ENCODE measurements at places on chromosomes 4 and X. TPM values are rescaled to one million over a fixed set of nuclear protein-coding genes. Genes with fewer than 3 reads are reported as not detected.

The CXXC4 gene
- total RNA-seq: 14.8 TPM

The BOD1L1 gene
- total RNA-seq: 53.1 TPM

The CDKL2 gene
- total RNA-seq: 34.6 TPM

The ADAM29 gene
- 0.91 TPM for total RNA-seq

The CNKSR2 gene
- 168 TPM for total RNA-seq

The AMOT gene
- total RNA-seq: 15.4 TPM

The JAKMIP1 gene
- total RNA-seq: 10.7 TPM

The ARHGAP36 gene
- total RNA-seq: 0.82 TPM

The HTN3 gene
- total RNA-seq: not detected

The ADGRG2 gene
- total RNA-seq: 0.82 TPM

The NUP62CL gene
- total RNA-seq: 7.8 TPM

The TRIML2 gene
- total RNA-seq: not detected

The FRG2 gene
- not detected for total RNA-seq

The SYNPO2 gene
- total RNA-seq: 8.8 TPM

The MAOB gene
- total RNA-seq: 1.7 TPM

The LNX1 gene
- total RNA-seq: 17.2 TPM

The CRLF2 gene
- total RNA-seq: not detected
